ENCODE measurements at places on chromosomes 2 and 18.

DNA sequence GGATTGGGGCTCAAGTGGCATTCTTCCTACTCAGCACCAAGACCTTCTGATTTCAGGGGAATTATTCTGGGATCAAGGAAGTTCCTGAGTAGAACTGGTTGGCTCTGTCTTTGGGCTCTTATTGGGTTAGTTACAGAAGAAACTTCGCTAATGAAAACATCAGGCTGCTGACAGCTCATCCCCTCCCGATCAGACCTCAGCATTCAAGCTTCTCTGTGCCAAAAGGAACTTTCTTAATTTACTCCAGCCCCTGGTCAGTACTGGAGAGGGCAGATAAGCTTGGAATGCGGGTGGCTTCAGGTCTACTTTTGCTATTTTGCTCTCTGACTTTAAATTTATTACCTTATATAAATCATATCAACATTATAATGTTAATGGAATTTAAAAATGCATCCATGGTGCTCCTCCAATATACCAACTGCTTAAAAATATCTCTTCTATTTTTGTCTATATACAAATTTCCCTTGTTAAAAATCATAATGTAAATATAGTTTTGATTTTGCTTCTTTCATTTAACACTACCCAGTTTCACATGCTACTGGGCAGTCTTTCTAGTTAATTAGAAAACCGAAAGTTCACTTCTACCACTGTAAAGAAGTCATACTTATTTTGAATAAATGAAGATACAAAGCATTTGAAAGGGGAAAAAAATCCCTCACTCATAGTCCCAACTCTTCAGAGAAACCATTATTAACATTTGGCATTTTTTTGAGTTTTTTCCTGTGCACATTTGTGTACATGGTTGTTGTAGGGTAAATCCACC lies 34.4 kb downstream of the PCARE start:
- no peak for DNase-seq

- DNase-seq: no peak
Observed at GRCh38 chr2:137939026-137939425, 25.2 kb upstream of the HNMT start.

DNA sequence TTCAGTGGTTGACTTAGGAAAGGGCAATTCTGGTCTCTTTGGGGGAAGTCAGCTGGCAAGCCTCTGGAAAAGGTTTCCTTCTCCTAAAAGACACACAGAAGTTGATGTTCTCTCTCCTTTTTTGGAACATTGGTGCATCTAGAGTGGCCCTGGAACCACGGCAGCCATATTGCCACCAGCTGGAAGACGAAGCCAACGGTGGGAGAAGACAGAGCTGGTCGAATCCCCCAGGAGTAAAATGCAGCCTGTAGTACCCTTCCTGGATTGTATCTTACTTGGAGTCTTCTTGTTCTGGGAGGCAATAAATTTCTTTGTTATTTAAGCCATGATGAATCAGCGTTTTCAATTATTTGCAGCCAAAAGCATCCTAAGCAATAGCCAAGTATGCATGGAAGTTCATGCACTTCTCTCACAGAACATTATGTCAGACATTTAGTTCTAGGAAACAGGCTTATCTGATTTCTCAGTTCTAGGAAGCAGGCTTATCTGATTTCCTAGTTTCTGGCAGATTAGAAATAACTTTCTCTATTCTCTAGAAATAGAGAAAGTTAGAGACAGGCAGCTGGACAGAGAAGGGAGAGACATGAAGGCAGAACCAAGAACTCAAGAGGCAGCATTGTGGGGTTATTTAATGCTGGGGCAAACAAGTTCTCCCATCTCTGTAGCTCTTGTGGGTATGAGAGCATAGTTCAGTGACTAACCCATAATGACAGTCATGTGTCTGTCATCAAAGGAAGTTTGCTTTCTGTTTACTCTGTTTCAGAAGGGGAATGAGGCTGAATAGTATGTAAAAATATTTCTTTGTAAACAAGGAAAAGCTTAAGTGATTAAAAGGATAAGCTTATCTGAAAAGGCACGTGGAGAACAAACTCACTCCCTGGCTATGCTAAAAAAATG lies 40.5 kb upstream of the NABP1 start:
- DNase-seq: no peak

DNA sequence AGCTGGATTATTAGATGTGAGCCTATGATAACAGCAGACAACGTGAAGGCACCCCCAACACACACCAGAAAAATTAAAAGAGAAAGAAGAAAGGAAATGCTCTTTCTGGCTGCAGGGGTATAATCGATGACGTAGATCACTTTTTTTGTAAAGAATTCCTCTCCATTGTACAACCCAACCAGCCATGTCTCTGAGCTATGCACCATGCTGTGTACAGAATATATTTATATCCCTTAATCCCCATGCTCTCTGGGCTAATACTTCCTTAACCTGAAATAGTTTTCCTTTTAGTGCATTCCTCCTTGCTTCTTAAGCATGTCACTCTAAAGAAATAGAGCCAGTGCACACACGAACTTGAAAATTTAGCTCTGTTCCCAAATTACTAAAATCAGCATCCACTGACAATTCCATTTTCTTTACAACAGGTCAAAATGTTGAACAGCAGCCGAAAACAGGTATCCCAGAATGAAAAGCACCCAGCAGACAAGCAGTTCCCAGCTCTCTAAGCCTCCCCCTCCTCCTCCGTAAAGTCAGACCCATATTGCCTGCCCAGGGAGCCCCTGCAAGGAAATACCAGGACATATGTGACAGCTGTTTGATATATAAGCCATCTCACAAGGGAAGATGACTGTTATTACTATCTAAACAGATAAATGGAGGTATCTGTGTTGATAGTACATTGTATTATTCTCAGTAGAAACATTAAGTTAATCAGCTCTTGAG lies 247.4 kb upstream of the RAB6C start:
- DNase-seq: no peak

DNA sequence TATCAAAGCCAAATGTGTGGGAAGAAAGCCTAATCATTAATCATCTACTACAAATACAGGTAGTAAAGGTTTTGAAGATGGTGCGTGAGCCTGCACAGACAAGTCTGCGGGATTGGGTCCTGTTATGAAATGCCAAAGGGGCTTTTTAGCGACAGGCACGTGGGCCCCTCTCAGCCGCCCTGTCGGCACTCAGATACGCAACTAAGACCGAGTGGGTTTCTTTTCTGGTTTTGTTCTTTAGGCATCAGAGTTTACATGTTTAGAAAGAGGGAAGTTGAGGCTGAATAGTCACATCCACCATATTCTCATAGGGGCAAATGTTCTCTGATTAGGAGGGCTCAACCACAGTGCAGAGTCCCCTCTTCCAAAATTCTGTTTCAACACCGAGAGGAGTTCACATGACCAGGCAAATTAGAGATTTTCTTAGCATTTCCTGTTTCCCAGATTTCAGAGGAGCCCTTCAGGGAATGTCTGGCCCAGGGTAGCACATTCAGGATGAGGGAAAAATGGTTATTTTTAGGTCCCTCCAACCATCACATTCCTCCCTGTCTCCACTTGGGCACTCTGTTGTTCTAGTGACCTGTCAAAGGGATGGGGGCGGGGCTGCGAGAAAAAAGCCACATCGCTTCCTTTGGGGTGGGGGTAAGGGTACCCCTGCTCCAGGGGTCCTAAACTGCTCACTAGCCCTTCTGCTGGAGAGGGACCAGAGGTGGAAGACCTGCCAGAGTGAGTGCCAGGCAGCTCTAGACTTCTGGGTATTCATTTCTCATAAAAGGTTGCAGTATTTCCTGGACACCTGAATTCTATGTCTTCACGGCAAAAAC lies 159.2 kb downstream of the BCL2 start:
- DNase-seq: no peak

DNA sequence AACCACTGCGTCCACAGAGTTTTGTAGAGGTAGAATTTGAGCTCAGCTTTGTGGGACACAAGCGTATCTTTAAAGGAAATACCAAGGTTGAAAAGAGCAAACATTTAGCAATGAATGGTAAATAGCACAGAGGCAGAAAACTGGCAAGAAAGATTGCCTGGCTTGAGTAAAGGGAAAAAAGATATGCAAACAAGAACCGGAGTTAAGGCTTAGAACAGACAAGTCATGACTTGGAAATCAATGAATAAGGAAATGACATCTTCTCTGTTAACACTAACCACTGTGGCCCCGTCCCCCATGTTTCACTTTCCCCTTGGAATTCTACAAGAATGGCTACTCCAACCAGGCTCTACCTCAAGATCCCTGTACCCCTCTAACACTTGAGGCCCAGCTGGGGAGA lies 3.8 kb downstream of the STAM2 start:
- no peak for DNase-seq

- no peak for DNase-seq
Observed at GRCh38 chr2:225103737-225104141, 61.5 kb upstream of the DOCK10 start.

GRCh38 chr2:22487036-22487435 lies 897.9 kb upstream of the KLHL29 start:
- no peak for DNase-seq

GRCh38 chr2:26556309-26557243 lies 78.7 kb upstream of the OTOF start:
- DNase-seq: no peak
